ENCODE measurements at places on chromosomes 16 and 17. TPM values are rescaled to one million over a fixed set of nuclear protein-coding genes. Genes with fewer than 3 reads are reported as not detected.

The SOX15 gene
- not detected for total RNA-seq

The SLX1B gene
- 1.6 TPM for total RNA-seq

The LGALS9B gene
- total RNA-seq = not detected

The GAS2L2 gene
- not detected for total RNA-seq

The UNC13D gene
- total RNA-seq = 8.6 TPM

The HBA1 gene
- total RNA-seq = 17.5 TPM

The TMED6 gene
- not detected for total RNA-seq

The GAST gene
- not detected for total RNA-seq

The TNK1 gene
- total RNA-seq = 1.1 TPM

The MFAP4 gene
- 185 TPM for total RNA-seq

The CCL13 gene
- total RNA-seq = not detected

The CARD14 gene
- total RNA-seq = not detected

The LLGL1 gene
- total RNA-seq = 15.0 TPM

The SERPINF2 gene
- 8.9 TPM for total RNA-seq

The TPSB2 gene
- total RNA-seq = 163 TPM

The ARHGAP27 gene
- total RNA-seq = 10.1 TPM

The SPN gene
- total RNA-seq = 1.1 TPM

The PRR35 gene
- total RNA-seq = not detected

The CPHXL2 gene
- not detected for total RNA-seq

The HS3ST3B1 gene
- 2.4 TPM for total RNA-seq

The CDH15 gene
- total RNA-seq = not detected

The DDX52 gene
- total RNA-seq = 18.6 TPM

The IGF2BP1 gene
- total RNA-seq = 4.4 TPM

The ACSM5 gene
- 34.9 TPM for total RNA-seq

The VTN gene
- not detected for total RNA-seq

The CALCOCO2 gene
- total RNA-seq = 179 TPM

The DHX40 gene
- total RNA-seq = 54.8 TPM

The EXOC7 gene
- total RNA-seq = 79.1 TPM

The PIGS gene
- 34.9 TPM for total RNA-seq

The CMTR2 gene
- 21.4 TPM for total RNA-seq

The KRT32 gene
- total RNA-seq = not detected

The ABCC11 gene
- total RNA-seq = not detected

The KRTAP2-1 gene
- not detected for total RNA-seq

The SLC52A1 gene
- total RNA-seq = not detected
